ENCODE measurements at places on chromosomes 3 and 15. TPM values are rescaled to one million over a fixed set of nuclear protein-coding genes. Genes with fewer than 3 reads are reported as not detected.
A peak's percentile ranks its signal among the peaks of the same experiment; 100 is the strongest.

DNA sequence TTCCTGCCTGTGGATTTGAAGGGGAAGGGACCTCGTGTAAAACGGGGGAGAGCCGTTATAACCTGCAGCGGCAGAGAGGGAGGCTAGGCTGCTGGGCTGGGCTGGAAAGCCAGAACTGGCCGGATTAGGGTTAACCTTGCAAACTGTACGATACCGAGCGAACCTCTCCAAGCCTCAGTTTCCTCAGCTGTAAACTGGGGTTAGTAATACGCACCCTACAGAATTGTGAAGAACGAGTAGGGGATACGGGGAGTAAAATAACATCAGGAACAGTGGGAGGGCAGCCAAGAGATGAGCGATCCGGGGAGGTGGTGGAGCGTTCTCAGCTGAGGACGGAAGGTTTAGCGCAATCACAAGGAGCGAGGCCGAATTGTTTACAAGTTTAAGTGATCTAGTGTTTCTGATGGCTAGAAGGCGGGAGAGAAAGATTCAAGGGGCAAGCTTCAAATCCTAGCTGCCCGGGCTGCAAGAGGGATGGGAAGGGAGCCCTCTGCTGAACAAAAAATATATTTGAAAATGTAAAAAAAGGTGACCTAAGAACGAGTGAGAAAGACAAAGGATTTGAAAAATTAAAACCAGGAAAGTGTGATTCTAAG is 768 bp upstream of the SEMA5B start:
- DNase-seq: peak; percentile 72

The CLPX gene
- polyA plus RNA-seq: 26.9 TPM

- DNase-seq: no peak
Observed at GRCh38 chr15:78065973-78066946, 11.3 kb downstream of the TBC1D2B start.

The GPR62 gene
- not detected for polyA plus RNA-seq
